ENCODE measurements at places on chromosomes 16 and 17. TPM values are rescaled to one million over a fixed set of nuclear protein-coding genes. Genes with fewer than 3 reads are reported as not detected.

Gene C17orf78
- not detected for total RNA-seq

Gene KRTAP2-3
- total RNA-seq, result not detected

Gene MVP
- total RNA-seq, result 320 TPM

Gene MT1M
- 4.3 TPM for total RNA-seq

Gene CIITA
- total RNA-seq, result 0.07 TPM

Gene AMDHD2
- total RNA-seq, result 76.6 TPM

Gene AOC2
- total RNA-seq, result 0.20 TPM

Gene TIMP2
- 131 TPM for total RNA-seq

Gene SLC38A7
- total RNA-seq, result 16.8 TPM

Gene HBA2
- not detected for total RNA-seq

Gene CCDC102A
- 17.4 TPM for total RNA-seq

Gene CLEC19A
- not detected for total RNA-seq

Gene SLC25A39
- 102 TPM for total RNA-seq

Gene CDRT15
- not detected for total RNA-seq

Gene TNRC6A
- total RNA-seq, result 22.0 TPM

Gene CHD9NB
- total RNA-seq, result 0.20 TPM

Gene ZFP3
- total RNA-seq, result 0.94 TPM

Gene MT4
- total RNA-seq, result not detected

Gene CCL17
- not detected for total RNA-seq

Gene MYH11
- total RNA-seq, result under 0.01 TPM

Gene CCL7
- total RNA-seq, result not detected

Gene KCNG4
- total RNA-seq, result not detected

Gene ST6GALNAC1
- total RNA-seq, result not detected

Gene CD300LG
- not detected for total RNA-seq

Gene KRTAP2-1
- not detected for total RNA-seq

Gene MYH1
- not detected for total RNA-seq

Gene KRTAP3-2
- not detected for total RNA-seq

Gene NPIPB6
- not detected for total RNA-seq

Data from mammary microvascular endothelial cell (primary cell).